ENCODE measurements at places on chromosomes 13 and 19.

GRCh38 chr13:101686003-101686402 is 233.5 kb downstream of the ITGBL1 start:
- DNase-seq = no peak

DNA sequence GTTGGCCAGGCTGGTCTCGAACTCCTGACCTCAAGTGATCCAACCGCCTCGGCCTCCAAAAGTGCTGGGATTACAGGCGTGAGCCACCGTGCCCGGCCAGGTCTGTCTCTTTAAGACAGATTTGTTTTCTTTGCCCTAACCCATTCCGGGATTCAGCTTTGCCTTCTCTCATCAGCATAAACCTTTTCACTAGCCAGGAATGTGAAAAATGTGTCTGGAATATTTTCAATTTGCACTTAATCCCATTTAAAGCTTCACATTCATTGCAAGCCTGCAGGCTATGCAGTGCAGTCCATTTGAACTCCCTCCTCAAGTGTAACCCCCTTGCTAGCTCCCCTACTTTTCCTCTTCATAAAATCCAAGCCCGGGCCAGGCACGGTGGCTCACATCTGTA is 880 bp upstream of the TMEM160 start:
- DNase-seq = no peak

- DNase-seq = peak; percentile 23
Observed at GRCh38 chr19:34120846-34121639, 51.3 kb upstream of the LSM14A start.

DNA sequence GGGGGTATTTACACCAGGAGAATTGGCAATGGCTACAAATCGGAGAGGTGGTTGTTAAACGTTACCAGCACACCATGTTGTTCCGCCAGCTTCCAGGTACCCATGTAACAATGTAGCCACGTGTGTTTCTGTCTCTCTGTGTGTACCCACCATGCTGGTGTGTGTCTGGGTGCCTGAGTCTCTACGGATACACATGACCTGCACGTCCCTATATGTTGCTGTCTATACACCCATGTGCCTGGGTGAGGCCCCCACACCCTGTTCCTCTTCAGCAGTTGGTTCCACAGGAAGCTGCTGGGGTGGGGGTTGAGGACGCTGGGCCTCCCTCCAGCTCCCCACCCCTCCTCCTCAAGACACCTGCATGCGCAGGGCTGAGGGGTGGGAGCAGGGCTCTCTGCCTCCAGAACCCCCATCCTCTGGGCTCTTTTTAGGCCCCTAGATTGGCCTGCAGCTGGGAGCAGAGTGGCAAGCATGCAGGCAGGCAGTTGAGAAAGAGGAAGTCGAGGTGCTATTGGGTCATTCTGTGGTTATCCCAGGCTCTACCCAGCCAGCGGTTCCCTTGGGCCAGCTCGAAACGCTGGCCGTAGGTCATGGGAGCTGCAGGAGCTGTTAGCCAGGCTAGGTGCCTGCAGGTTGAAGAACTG is at the start of gene ARHGEF18:
Gene ARHGEF18, plus strand, starts transcription at position 351 of the 644 bp plus-strand sequence. CDS start 13,954 bp downstream, outside the sequence.
- DNase-seq = no peak

DNA sequence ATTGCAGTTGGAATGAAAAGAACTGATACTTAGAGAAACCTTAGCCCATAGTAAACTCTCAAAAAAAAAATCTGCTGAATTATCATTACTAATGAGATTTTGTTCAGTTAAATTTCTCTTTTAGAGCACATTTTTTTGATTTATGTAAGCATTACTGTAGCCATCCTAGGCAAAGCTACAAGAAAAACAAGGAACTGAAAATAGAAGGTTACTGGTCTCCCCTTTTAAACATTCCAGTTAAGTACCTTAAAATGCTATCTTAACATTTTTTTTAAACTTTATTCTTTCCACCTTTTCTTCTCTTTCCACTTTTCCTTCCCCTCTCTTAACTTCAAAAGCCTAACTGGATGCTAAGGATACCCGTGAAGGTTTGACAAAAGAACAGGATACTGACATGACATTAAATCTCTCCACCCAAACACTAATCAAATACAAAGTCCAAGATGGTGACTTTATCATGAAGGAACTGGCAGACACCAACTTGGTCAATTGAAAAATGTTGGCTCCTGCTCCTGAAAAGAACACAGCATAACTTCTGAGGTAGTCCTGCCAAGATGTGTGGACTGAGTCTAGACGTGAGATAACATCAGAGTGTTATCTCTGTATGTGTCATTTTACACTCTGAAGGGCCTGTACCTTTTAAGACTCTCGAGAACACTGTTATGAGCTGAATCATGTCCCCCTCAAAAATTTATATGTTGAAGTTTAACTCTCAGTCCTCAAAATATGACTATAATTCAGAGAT is 29.5 kb upstream of the SACS start:
- DNase-seq = no peak

- DNase-seq = no peak
Observed at GRCh38 chr13:61162636-61163035, 253.0 kb downstream of the PCDH20 start.

- DNase-seq = no peak
Observed at GRCh38 chr13:60062502-60062901, 101.2 kb downstream of the DIAPH3 start.

GRCh38 chr13:49021953-49022352 is 46.2 kb downstream of the FNDC3A start:
- DNase-seq = no peak

- no peak for DNase-seq
Observed at GRCh38 chr13:32530841-32531253, 7.7 kb downstream of the N4BP2L2 start.

DNA sequence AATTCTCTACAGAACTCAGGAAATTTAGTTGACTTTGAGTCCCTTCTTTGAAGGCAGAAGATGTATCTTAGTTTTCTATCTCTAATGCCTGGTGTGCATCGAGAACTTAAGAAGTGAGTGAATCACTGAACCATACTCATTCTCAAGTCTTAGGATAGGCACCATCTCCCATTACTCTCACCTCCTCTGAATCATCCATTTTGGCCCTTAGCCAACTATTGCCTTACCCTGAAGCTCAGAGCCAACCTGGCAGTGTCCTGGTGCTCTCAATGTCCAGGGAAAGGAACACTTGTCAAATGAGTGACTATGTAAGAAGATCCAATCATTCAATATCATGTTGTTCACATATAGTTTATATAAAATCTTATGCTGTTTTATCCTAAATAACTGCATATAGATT is 146.6 kb downstream of the RGCC start:
- no peak for DNase-seq

- no peak for DNase-seq
Observed at GRCh38 chr19:14310055-14310454, 71.2 kb upstream of the ADGRE5 start.

- DNase-seq = no peak
Observed at GRCh38 chr13:87122551-87122950, 548.6 kb upstream of the SLITRK5 start.

GRCh38 chr13:94233401-94233800 is 246.1 kb downstream of the DCT start:
- no peak for DNase-seq

DNA sequence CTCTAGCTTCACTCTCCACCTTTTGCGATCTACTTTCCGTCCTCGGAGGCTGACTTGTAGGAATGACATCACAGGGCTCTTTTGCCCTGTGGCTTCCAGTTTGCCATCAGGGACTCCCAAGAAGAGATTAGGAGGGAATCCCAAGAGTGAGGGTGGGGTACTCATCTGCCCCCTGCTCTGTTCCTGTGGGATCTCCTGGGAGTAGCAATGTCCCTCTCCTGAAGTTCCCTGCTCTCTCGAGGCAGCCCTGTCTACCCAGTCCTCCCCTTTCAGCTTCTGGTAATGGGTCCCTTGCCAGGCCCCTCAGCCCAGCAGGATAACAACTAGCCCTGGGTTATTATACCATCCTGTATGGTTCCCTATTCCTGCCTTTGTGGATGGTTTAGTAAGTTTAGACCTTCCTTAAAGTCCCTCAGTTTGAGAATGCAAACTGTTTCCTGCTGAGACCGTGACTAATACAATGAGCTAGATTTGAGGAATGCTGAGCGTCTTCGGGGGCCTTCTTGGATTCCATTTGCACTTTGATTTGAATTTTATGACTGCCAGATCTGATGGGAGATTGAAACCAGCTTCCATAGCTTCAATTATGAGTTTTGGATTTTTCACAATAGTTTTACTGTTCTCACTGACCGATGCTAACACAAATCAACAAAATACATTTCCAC is 73.7 kb upstream of the IPO5 start:
- no peak for DNase-seq

DNA sequence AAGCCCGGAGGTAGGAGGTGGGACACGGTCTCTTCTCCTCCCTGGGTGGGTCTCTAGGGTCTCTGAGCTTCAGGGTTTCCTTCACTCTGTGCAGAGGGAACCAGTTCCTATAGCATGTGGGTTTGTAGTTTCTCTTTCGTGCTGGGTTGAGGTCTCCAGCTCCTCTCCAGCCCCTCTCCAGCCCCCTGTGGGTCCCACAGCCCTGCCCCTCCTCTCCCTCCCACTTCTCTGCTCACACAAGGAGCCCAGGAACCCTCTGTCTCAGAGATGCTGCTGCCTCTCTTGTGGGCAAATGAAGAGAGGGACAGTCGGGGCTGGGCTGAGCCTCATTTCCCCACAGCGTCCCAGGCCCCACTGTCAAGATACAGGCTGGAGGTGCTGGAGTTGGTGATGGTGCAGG is 1.4 kb downstream of the SIGLEC7 start:
- DNase-seq = no peak

GRCh38 chr13:91346850-91347201 is 661 bp upstream of the MIR17HG start:
- peak; percentile 43 for DNase-seq

- no peak for DNase-seq
Observed at GRCh38 chr13:103157434-103158145, 91.4 kb upstream of the SLC10A2 start.

DNA sequence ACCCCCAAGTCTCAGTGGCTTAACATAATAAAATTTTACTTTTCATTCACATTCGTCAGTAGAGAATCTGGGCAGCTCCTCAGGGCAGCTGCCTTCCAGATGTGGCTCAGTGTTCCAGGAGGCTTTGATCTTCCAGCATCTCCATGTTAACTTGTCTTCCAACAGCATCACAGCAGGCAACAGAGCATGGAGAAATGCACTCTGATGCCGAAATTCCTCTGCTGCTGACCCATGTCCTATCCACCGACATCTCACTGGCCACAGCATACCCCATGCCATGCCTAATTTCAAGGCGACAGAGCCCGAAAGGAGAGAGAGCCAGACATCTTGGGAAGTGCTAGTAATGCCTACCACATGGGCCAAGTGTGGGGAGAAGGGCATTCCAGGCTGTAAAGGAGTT is 64.9 kb upstream of the MEDAG start:
- no peak for DNase-seq

DNA sequence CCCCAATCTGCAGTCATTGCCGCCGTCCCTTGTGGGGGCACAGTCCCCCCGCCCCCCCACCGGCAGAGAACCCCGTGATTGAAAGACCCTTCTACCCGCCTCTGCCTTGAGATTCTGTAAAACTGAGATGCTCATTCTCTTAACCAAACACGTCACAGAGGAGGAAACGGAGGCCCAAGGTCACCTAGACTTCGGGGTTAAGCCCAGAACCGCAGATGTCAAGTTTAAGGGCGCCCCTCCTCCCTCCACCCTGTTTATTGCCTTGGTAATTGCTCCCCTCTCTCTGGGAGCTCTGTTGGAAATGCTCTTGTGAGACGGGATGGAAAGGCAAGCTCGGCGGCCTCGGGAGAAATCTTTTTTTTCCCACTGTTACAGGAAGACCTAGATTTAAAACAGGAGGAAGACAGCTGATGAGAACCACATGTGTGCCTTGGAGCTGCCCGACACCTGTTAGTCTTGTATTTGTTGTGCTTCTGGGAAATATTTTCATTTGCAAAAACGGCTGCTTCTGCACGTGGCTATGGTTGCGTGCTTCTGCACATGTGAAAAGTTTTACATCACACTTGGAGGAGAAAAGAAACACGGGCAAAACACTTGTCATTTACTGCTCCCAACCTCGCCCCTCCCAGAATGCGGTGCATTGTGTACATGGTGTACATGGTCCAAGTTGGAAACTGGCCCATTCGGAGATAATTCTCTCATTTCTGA is 1.1 kb upstream of the MED26 start:
- no peak for DNase-seq

DNA sequence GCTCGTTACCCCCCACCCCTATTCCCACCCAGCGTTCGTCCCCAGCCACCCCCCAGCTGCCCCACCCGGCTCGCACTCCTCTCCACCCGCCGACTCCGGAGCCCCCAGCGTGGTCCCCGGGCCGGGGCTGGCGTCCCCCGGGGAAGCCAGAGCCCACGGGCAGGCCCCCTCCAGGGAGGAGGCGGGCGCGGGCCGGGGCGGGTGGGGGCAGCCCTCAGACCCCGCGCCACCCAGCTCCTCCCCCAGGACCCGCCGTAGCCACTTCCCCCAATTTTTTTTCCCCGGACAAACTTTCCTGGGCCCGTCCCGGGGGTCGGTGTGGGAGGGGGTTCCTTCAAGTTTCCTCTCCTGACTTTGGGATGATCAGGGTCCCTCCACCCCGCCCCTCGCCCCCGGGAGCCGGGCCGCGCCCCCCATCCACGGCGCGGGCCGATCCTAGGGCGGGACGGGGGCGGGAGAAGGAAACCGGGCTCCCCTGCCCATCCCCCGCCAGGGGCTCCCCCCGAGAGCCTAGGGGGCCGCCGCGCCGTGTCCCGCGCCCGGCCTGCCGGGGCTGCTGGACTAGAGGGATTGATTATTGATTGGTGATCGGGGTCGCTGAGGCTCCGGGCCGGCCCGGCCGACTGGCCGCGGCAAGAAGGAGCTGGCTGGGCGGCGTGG is 927 bp upstream of the TSHZ3 start:
- no peak for DNase-seq

- no peak for DNase-seq
Observed at GRCh38 chr13:100944791-100945345, 270.3 kb upstream of the TMTC4 start.

- DNase-seq = no peak
Observed at GRCh38 chr19:18513868-18514267, 8.0 kb downstream of the ELL start.

GRCh38 chr13:58144616-58145015 is 513.1 kb downstream of the PCDH17 start:
- DNase-seq = no peak

- DNase-seq = no peak
Observed at GRCh38 chr13:109706015-109706715, 80.2 kb downstream of the IRS2 start.

- no peak for DNase-seq
Observed at GRCh38 chr13:51034906-51035305, 76.2 kb downstream of the C13orf42 start.

DNA sequence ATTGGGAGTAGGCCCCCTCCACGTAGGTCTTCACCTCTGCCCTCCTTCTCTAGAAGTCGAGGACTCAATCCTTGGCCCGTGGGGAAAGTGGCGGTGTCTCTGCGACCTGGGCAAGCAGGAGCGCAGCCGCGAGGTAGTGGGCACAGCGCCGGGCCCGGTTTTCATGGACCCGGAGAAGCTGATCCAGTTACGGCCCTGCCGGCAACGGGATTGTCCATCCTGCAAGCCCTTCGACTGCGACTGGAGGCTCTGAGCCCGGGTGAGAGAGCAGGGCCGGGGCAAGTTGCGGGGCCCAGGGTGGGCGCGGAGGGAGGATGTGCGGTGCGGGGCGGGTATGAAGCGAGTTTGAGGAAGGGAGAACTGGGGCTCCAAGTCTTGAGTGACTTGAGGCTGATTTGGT is 2.2 kb downstream of the THSD8 start:
- DNase-seq = no peak

GRCh38 chr13:35479706-35480105 is 3.2 kb upstream of the MAB21L1 start:
- DNase-seq = no peak

All from CD8-positive, alpha-beta memory T cell (primary cell).